ENCODE measurements at places on chromosomes 13 and 19.

GRCh38 chr13:93226623-93227279 is at the start of gene GPC6:
GPC6 (plus strand) TSS chr13:93226807.
- no peak for DNase-seq

DNA sequence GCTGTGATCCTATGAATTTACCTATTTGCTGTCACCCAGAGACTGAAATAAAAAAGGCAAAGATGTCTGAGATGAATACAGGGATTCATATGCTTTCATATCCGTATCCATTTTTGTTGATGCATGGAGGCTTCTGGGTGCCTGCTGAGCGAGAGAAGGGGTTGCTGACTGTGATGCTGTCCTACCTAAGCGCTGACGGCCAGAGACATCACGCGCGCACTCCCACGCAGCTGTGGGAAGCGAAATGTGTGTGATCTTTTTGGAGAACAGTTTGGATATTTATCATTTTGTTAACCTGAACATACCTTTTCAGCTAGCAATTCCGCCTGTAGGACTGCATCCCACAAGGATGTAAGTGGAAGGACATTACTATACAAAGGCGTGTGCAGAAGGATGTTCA is 23.9 kb downstream of the TSHZ3 start:
- DNase-seq = no peak

- peak; percentile 79 for DNase-seq
Observed at GRCh38 chr13:110644892-110645521, 29.7 kb downstream of the NAXD start.

DNA sequence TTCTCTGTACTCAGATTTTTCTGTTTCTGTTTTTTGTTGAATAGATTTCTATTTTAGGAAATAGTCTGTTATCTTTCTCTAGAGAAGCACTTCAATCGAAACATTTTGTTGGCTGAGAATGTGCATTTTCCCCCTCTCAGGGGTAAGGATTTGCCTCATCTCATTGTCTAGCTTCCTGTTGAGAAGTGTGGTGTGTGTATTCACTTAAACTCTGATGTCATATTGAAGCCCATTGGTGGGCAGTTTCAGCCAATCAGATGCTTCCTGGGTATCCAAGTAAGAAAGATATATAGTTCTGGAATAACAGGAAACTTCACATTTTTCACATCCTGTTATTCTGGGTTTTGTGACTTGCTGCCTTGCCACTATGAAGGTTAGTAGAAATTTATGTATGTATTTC is 87.6 kb downstream of the ARHGEF7 start:
- no peak for DNase-seq

- DNase-seq = no peak
Observed at GRCh38 chr13:57633141-57633949, 1.8 kb downstream of the PCDH17 start.

- no peak for DNase-seq
Observed at GRCh38 chr19:53008061-53008778, 5.5 kb upstream of the ERVV-1 start.

- DNase-seq = peak; percentile 73
Observed at GRCh38 chr19:38514812-38515633, 81.5 kb downstream of the RYR1 start.

GRCh38 chr13:93976528-93976927 is 503.0 kb downstream of the DCT start:
- no peak for DNase-seq

DNA sequence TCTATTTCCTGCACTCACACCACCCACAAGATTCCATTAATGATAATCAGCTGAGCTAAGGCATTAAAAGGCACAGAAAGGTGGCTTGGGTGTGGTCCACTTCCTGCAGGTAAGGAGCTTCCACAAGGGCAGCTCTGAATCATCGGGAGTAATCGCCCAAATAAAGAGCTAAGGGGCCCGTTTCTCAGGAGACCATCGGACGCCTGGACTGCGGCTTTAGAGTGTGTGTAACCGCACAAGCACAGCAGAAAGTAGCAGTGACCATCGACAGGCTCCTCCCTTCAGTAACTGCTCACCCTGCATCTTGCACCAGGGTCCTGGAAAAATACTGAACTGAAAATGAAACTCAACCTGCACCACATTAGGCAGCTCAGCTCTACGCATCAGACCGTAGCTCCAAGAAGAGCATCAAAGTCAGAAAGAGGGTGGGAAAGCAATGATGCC is 6.0 kb downstream of the STK24 start:
- peak; percentile 52 for DNase-seq

- DNase-seq = no peak
Observed at GRCh38 chr19:32313569-32314265, 31.7 kb upstream of the ZNF507 start.

- no peak for DNase-seq
Observed at GRCh38 chr19:10763411-10763810, 45.5 kb downstream of the DNM2 start.

DNA sequence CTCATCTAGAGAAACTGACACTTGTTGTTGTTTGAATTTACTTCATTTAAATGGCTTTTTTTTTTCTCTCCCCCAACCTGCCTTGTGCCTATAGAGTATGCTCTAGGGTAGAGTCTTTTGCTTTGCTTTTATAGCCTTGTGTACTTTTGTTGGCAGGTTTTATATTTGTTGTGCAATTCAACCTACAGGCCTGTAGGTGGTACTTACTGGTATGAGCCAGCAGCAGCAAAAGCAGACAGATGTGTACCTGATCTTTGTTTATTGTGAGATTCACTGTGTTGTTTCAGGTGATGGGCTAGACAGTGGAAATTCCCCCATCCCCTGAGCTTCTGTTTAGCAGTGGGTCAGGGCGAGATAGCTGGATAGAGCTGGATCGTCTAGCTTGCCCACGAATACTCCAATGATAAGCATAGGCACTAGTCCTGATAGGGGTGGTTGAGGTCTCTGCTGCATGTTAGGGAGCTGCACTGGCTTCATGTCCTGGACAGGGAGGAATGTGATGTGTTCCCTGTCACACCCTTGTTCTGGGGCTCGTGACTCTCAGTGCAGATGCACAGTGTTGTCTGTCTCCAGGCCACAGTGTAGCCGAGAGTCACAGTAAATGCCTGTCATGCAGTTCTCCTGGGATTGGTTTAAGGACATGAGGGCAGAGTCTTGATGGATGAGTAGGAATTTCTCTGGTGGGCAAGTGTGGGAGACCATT is 21.3 kb downstream of the DNAJC3 start:
- DNase-seq = no peak

- DNase-seq = no peak
Observed at GRCh38 chr13:94709001-94709834, 3.1 kb downstream of the SOX21 start.

DNA sequence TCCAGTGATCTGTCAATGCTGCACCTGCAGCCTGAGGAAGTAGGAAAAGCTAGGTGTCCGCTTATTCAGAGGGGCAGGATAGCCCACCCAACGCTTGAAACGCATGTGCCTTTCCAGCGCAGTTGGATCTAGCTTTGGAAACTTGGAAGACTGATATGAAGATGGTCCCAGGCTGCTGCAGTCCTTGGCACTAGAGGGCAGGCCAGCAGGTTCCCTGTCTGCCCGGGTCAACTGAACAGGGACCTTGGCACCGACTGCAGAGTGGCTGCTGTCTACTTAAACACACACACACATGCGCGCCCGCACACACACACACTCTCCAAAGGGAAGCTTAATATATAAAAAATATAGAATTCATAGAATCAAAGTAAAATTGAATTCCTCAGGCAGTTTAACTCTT is 100.0 kb downstream of the TSHZ3 start:
- DNase-seq = no peak

- DNase-seq = no peak
Observed at GRCh38 chr13:44046428-44046827, 166.7 kb downstream of the LACC1 start.

DNA sequence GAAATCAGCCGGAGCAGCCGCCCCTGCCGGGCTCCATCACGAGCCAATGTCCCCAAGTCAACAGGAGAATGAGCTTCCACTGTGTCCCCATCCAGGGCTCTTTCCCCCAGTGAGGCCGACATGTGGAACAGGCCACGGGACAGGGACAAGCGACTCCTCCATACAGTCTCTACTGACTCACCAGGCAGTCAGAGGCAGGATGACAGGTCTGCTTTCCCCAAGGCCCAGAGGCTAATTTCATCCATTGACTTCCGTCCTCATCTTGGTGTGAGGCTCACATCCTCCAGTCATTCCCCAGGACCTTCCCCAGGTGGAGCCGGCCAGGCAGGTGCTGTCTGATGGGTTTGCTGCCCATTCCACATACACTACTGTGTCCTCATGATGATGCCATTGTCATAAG is 3.5 kb downstream of the CEACAM6 start:
- no peak for DNase-seq

DNA sequence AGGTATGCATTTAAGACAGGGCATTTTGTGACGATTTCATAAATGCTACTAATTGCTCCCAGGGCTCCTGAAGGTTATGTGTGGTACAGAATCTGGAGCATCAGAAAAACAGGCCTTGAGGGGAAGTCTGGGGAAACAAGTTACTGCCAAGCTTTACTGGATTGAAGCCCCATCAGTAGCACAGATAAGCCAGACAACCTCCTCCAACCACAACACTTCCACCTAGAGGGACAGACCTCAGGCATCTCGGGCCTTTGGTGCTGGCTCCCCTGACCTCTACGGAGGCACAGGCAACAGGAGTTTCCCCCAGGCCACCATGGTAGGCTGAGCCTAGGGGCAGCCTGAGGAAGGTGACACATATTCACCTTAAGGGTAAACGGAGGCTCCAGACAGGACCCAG is 54.1 kb downstream of the ABCC4 start:
- no peak for DNase-seq

GRCh38 chr19:17951157-17951989 is 15.5 kb upstream of the KCNN1 start:
- DNase-seq = peak; percentile 33

DNA sequence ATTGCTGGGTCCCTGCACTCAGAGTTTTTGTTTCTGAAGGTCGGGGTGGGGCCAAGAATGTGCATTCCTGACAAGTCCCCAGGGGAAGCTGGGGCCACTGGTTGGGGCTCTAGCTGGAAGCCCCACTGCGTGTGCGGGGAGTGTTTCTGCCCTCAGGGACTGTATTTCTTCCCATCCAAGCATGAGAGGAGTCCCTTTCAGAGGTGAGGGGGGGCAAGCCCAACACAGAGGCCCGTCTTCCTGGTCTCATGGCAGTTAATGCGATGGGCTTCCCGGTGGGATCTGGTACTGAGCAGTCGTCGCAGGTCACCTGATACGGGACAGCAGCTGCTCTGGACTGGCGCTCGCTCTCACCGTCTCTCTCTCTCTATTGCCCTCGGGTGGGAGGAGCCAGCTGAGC is 50.4 kb downstream of the GPR12 start:
- no peak for DNase-seq

- no peak for DNase-seq
Observed at GRCh38 chr19:52667972-52668371, 29.8 kb upstream of the ZNF83 start.

GRCh38 chr13:32191452-32191998 is 123.6 kb downstream of the ZAR1L start:
- DNase-seq = no peak

DNA sequence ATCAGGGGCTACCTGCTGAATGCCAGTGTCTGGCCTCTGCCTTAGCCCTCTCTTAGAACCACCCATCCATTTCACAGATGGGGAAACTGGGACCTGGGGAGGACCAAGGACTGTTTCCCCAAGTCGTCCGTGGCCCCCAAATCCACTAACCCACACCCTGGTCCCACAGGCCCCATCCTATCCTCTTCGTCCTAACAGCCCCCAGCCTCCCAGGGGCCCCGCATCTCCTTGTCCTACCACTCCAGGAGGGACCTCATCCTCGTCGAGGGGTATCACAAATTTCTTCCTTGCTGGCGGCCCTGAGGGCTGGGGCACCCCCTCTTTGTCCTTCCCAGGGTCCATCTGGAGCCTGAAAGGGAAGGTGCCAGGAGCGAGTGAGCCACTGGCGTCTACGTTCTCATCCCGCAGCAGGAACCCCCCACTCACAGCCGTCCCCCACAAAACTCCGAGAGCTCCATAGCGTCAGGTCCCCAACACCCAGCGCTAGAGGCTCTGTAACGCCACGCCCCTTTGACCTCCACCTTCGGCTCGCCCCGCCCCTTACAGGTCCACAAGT is 606 bp downstream of the ERCC1 start:
- no peak for DNase-seq

GRCh38 chr13:103730407-103730806 is 664.2 kb upstream of the SLC10A2 start:
- DNase-seq = no peak

DNA sequence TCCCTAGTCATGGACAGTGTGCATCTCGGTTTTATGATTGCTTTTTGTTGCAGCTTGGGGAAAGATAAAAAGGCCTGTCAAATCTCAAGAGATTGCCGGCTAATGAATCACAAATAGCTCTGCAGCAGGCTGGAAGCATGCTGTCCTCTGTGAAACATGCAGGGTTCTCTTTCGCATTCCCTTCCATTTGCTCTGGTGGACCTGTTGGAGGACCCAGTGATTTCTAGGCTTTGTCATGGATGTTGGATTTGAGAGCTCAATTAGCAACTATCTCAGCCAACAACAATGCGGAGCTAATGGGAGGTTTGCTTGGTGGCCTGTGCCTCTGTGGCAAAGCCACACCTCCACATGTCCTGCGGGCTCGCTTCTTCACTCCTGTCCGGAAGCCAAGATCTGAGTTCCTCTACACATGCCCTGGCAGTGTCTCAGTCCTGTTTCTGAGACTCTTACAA is 418.1 kb upstream of the ARGLU1 start:
- no peak for DNase-seq

DNA sequence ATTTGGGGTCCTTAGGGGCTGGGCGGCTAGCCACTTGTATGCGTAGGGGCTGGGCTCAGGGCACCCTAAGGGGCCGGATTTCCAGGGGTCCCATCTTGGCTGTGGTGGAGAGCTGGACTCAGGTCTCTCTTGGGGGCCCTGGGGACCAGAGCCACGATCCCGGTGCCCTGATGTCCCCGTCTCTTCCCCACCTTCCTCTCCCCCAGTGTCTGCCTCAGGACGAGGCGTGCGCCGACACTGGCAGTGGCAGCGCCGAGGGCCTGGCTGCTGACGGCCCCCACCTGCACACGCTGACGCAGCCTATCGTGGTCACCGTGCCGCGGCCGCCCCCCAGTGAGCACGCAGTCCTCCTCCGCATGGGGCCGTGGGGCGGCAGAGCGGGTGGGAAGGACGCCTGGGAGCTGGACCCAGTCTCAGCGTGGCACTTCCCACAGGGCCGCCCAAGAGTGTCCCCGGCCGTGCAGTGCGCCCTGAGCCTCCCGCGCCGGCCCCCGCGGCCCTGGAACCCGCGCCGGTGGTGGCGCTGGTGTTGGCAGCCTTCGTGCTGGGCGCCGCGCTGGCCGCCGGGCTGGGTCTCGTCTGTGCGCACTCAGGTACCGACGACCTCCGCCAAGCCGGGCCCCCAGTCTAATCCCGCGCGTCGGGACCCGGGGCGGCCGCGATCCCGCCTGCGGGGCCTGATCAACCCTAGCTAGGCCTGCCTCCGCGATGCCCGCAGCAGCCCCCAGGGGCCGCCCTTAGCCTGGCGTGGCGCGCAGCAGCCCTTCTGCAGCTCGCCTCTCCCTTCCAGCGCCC is 2.7 kb upstream of the SNAPC2 start:
- peak; percentile 71 for DNase-seq

All from CD4-positive, alpha-beta T cell treated with Interleukin-15 for 1 hour (primary cell).